H9 (cell line): ENCODE measurements at places on chromosomes 3 and 15.

- DNase-seq = no peak
These were observed 85.0 kb downstream of the CCNL1 start for GRCh38 chr3:157074981-157075380.

GRCh38 chr15:99537344-99537743 lies 28.4 kb upstream of the MEF2A start:
- DNase-seq = no peak

GRCh38 chr3:145898487-145898886 lies 262.5 kb downstream of the PLOD2 start:
- no peak for DNase-seq

DNA sequence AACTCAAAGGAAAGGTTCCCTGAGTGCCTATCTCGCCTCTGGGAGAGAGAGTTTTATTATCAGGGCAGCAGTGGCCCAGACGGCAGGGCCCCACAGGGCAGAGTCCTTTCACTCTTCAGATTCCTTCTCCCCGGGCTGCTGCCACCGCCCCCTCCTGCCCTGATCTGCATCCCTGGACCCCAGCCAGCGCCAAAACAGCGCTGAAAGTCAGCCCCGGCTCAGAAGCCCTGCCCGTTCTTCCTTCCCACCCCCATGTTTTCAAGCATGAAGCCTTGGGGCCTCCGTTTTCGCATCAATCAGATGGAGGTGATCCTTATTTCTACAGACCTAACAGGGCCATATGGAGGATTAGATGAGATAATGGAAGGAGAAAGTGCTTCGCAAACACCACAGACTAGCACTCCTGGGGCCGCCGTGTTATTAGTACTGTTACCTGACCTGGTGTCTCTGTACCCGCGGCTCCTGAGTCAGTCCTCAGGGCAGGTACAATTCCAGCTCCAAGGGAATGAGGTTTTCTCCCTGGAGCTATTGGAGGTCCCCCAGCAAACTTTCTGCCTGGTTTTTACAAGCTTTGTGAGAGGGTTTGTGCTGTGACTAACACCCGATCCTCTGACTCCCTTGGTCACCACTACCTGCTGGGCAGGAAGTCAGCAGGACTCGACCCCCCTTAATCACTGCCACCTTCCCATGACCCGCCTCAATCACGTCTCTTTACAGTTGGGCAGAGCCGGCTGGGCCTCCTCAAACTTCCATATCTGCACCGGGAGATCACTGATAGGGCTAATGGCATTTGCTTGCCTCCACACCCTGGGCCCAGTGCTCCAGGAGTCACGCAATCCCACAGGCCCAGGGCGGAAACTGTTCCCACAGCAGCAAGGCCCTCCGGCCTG lies 39.5 kb upstream of the TSEN2 start:
- peak; percentile 43 for DNase-seq

DNA sequence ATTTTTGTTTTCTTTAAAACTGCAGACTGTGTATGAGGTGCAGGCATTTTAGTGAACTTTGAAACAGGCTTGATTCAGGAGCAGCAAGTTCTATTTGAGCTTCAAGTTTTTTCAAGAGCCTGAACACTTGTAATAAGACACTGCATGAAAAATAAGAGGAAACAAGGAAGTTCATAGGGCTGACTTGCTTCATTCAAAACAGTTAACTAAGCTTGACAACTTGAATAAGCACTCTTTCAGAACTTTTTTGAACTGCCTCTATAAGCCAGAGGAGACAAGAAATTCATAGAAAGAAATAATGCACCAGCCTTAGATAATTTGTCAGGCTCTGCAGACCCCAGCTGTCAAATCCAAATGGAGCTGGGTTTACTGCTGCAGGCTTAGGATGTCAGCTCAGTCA lies 130.2 kb downstream of the SSR3 start:
- no peak for DNase-seq

DNA sequence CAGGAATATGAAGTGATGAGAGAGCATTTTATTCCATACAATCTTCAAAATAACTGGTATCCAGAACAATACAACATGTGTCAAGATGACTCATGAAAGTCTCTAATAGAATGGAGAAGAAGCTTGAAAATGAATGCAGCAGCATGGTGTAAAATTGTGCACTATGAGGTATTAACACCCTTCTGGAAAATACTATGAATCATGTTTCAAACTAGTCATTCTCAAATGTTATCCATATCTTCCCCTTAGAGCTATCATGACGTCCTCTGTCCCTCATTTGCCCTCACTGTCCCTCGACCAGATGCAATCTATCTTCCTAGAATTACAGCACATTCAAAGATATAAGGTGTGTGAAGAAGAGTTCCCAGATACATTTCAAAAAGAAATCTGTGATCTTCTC lies 198.2 kb downstream of the NECTIN3 start:
- DNase-seq = no peak
